Small intestine (tissue), 16 donors: ENCODE measurements at places on chromosomes 2 and 18. TPM values are rescaled to one million over a fixed set of nuclear protein-coding genes. Genes with fewer than 3 reads are reported as not detected.
A peak's percentile ranks its signal among the peaks of the same experiment; 100 is the strongest.

The MROH2A gene
- 0.54 TPM for polyA plus RNA-seq

GRCh38 chr2:63218800-63219526 is 168.3 kb downstream of the OTX1 start:
- DNase-seq = no peak

DNA sequence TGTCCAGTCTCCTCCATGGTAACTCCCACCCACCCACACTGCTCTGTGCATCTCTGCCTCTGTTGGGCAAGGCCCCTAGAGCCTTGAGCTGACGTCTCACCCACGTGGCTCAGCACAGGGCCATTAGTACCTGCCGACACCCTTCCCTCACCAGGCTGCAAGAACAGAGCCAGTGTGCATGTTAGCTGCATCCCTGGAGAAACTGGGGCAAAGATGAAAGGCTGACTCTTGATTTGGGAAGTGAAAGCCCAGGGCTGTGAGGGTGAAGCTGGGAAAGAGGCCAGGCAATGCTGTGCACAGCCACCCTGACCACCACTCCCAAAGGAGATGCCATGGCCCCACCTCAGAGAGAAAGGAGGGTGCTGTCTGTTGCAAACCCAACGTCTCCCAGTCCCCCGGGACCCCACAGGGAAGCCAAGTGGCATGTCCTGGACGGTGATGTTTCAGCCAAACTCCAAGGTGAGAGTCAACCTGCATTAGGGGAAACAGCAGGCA is 20.0 kb upstream of the HPCAL1 start:
- DNase-seq = no peak

The ZNF513 gene
- 23.9 TPM for polyA plus RNA-seq

The STARD6 gene
- polyA plus RNA-seq = not detected

GRCh38 chr2:68784915-68785314 is 50.3 kb downstream of the ARHGAP25 start:
- peak; percentile 61 for DNase-seq

The GMPPA gene
- polyA plus RNA-seq = 59.3 TPM

The TBR1 gene
- not detected for polyA plus RNA-seq

GRCh38 chr18:12304351-12305210 is 3.5 kb upstream of the TUBB6 start:
- DNase-seq = no peak
